ENCODE measurements at places on chromosomes 2 and 18.

- no peak for DNase-seq
Measured at GRCh38 chr2:161096336-161096735, 63.9 kb upstream of the TANK start.

- DNase-seq, result no peak
Measured at GRCh38 chr2:232341061-232341738, 37.4 kb upstream of the ALPP start.

GRCh38 chr2:74525717-74526648 is at the start of gene DQX1:
TSS of gene DQX1 (minus strand) at chr2:74526231. CDS start at chr2:74525729, 502 bp downstream.
- DNase-seq, result no peak

DNA sequence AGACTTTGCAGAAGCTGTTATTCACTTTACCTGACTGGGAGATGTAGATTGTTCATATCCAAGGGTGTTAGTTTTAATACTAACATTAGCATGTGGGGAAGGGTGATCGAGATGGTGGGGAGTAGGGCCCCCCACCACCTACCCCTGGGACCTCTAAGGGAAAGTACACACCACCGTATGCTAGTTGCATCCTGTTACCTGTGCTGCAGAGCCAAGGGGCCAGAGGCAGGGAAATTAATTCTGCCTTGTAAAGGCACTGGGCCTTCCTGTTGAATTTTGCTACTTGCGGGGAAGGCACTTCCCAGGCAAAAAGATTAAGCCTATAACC is 9.0 kb downstream of the STEAP3 start:
- no peak for DNase-seq

GRCh38 chr2:227482638-227483340 is 10.8 kb downstream of the AGFG1 start:
- DNase-seq, result no peak

DNA sequence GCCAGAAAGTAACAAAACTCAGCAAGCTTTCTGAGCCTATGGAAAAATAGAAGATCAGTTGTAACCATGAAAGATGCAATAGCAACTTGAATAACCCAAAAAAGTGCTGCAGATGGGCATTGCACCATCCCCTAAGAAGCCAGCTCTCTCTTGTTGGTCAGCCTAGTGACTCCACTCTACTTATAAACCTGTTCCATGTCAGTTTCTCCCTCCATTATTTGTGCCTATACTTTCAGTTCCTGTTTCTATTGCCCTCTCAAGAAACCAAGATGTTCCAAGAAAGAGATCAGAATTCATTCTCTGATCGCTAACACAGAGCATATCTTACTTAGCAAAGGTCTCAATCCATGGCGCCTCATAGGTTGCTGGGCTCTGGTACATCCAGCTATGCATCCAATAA is 170.3 kb upstream of the MAP2 start:
- DNase-seq, result no peak

DNA sequence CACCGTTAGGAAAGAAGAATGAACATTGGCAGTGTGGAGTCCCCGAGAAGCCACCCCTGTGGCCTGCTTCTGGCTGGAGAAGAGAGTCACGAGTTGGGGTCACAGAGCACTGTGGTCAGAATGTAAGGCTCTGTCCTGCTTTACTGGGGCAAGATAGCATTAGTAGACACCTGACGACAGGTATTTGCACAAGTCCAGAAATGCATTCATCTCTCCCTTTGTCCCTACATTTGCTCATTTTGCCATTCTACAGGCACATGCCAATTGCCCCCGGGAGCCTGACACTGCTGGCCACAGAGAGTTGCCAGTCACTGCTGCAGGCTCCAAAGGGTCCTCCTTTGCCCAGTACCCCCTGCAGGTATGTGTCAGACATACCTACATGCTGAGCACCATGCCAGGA is 133.3 kb downstream of the SMAD2 start:
- no peak for DNase-seq

DNA sequence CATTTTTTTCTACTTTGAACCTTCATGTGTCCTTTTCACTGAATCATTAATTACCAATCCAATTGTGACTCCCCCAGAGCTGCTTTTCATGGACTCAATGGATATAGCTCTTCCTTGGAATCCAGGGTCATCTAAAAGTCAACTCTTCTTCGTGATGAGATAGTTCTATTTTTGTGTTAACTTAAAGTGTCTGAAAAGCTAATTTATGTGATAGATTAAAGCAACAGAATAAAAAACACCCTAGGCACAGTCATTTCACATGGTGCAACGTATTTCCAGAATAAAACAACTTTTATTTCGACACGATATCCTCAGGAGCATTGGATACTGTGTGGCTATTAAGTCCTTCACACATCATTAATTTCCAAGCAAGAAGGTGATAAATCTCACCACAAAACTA is 250.6 kb upstream of the SPHKAP start:
- no peak for DNase-seq

DNA sequence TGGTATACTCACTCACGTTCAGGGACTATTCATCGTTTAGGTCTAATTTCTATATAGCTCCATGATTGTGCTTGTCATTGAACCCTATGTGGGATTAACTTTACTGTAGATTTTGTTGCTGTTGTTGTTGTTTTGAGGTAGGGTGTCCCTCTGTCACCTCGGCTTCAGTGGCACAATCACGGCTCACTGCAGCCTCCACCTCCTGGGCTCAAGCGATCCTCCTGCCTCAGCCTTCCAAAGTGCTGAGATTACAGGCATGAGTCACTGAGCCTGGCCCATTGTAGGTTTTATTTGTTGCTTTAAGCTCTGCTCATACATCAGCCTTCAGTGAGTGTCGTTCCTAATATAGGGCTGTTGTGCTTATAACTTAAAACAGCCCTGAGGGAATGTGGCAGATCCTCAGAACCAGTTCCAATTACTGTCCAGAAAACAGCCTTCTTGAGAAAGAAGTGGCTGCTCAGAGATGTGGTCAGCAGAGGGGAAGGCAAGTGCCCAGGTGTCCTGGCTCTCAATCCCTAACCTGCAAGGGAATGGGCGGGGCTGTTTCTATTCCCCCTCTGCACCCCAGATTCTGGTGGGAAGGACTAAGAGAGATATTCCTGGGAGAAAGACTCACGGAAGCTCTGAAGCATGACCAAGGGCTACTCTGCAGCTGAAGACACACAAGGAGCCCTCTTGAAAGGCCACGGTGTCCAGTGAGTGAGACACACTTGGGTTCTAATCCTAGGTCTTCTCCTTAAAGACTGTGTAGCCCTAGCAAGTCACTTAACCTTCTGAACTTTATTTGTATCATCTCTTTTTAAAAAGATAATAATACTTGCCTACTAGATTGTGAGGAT is 79.6 kb upstream of the LCLAT1 start:
- no peak for DNase-seq

Measured in T-helper 2 cell (primary cell).